ENCODE measurements at places on chromosomes 5 and 9.

- no peak for DNase-seq
Measured at GRCh38 chr9:131100445-131100844, 4.1 kb downstream of the AIF1L start.

- DNase-seq = no peak
Measured at GRCh38 chr5:114050087-114050486, 311.8 kb upstream of the KCNN2 start.

DNA sequence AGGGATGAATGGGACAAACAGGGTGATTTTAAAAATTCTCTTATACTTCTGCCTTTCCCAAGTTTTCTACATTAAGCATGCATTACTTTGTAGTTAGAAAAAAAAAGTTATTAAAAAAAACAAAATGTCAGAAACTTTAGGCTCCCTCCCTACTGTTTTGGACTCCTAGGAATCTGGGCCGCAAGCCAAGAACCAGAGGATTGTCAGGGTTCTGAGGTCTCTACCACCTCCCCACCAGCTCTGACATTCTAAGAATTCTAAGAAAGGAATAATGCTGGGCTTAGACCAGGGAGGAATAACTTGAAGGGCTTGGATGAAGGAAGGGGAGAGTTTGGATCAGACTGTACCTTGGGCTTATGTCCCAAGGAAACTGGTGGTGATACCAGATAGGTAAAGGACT is 1.1 kb upstream of the ARHGEF39 start:
- no peak for DNase-seq

- no peak for DNase-seq
Measured at GRCh38 chr9:81989700-81990099, 1.1 kb downstream of the SPATA31D1 start.

DNA sequence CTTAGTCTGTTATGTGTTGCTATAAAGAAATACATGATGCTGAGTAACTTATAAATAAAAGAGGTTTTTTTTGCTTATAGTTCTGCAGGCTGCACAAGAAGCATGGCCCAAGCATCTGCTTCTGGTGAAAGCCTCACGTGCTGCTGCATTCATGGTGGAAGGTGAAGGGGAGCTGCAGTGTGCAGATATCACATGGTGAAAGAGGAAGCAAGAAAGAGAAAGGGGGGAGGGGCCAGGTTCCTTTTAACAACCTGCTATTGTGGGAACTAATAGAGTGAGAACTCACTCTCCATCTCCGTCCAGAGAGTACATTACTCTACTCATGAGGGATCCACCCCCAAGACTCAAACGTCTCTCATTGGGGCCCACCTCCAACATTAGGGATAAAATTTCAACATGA is 12.5 kb upstream of the PARP8 start:
- DNase-seq = no peak

DNA sequence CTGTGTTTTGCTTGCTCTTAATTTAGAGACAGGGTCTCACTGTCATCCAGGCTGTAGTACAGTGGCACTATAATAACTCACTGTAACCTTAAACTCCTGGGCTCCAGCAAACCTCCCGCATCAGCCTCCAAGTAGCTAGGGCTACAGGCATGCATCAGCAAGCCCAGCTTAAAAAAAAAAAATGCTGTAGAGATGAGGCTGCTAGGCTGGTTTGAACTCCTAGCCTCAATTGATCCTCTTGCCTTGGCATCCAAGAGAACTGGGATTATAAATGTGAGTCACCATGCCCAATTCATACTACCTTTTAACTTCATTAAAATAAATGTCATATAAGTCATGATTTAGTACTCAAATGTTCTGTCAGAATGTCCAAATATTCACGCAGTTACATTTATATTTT is 2195.7 kb upstream of the C9orf72 start:
- DNase-seq = no peak

DNA sequence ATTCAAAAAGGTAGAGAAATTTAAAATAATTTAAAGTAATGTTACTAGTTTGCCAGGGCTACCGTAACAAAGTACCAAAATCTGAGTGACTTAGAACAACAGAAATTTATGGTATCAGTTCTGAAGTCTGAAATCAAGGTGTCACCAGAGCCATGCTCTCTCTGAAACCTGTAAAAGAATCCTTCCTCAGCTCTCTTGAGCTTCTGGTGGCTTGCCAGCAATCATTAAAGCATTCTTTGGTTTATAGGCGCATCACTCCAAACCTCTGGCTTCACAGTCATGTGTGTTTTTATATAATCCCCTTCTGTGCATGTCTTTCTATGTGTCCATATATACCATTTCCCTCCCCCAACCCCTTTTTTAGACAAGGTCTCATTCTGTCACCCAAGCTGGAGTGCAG is 220.3 kb downstream of the COX7C start:
- DNase-seq = no peak
